IMR-90 (cell line): ENCODE measurements at places on chromosomes 4 and X. TPM values are rescaled to one million over a fixed set of nuclear protein-coding genes. Genes with fewer than 3 reads are reported as not detected.

Gene SLC7A11
- 24.7 and 35.6 TPM in 2 replicates for total RNA-seq

Gene EGF
- total RNA-seq, result 2.2 and 4.2 TPM in 2 replicates

Gene S100G
- not detected in 2 replicates for total RNA-seq

Gene SPATA18
- 4.7 and 5.0 TPM in 2 replicates for total RNA-seq

Gene F9
- not detected in 2 replicates for total RNA-seq

Gene DUSP21
- total RNA-seq, result not detected in 2 replicates

Gene GPRASP1
- 1.3 and 1.7 TPM in 2 replicates for total RNA-seq

GRCh38 chr4:181671672-181672071, 571.5 kb upstream of the TENM3 start:
- DNase-seq, result no peak
- no peaks in the 10 kb centered on the region for H3K27me3 ChIP-seq
- H3K27ac ChIP-seq, result no peak overlapping the region
- H3K4me1 ChIP-seq, result no peaks in the 10 kb centered on the region

GRCh38 chr4:173332963-173333657, 1.0 kb downstream of the HMGB2 start:
- DNase-seq, result peak; percentile 1
- no peaks in the 10 kb centered on the region for H3K27me3 ChIP-seq
- H3K27ac ChIP-seq, result peak overlapping the region; percentile 45

DNA sequence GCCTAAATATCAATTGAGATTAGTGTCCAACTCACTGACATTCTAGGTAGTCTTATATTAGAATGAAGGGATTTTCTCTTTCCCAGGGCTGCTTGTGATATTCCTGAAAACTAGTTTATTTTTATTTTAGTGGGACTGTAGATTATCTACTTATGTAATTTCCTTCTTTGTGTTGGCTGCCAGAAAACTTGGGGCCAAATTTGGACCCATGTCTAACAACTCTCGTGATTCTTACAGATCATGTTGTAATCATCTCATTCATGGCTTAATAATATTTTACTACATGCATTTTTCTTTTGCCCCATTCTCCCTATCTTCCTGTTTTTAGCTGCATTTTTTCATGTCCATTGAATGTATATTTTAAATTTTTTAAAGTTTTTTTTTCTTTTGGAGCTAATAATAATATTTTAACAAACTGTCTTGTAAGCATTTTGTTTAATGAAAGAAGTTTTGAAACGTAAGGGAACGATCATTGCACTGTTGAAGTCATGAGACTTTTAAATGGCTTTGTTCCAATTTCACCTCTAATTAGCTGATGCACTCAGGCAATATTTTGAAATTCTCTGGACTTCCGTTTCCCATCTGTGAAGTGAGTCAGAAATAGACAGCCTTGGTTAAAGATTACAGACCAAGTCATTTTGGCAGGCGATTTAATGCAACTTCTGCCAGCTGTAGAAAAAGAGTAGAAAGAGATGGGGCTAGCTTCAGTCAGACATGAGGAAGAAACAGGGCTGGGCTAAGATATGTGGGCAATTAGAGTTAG, 14.3 kb upstream of the TDO2 start:
- H3K4me1 ChIP-seq, result no peaks in the 10 kb centered on the region
- no peak overlapping the region for H3K4me3 ChIP-seq
- peak; percentile 89 for DNase-seq

- H3K4me1 ChIP-seq, result no peaks in the 10 kb centered on the region
- no peaks in the 10 kb centered on the region for H3K36me3 ChIP-seq
Observed at GRCh38 chr4:31234901-31235300, 514.7 kb downstream of the PCDH7 start.

- H3K36me3 ChIP-seq, result no peaks in the 10 kb centered on the region
- no peak overlapping the region for H3K4me3 ChIP-seq
- peaks cover 2% of the 10 kb centered on the region; the same call in 1 of the 2 replicates for H3K4me1 ChIP-seq
- no peaks in the 10 kb centered on the region; the same call in 1 of the 2 replicates for H3K27me3 ChIP-seq
- H3K27ac ChIP-seq, result no peak overlapping the region
Observed at GRCh38 chr4:70671091-70671490, 4.8 kb upstream of the JCHAIN start.

- H3K36me3 ChIP-seq, result peaks cover 3% of the 10 kb centered on the region; the same call in 1 of the 2 replicates
- no peak overlapping the region for H3K4me3 ChIP-seq
- peaks cover 25% of the 10 kb centered on the region for H3K4me1 ChIP-seq
Observed at GRCh38 chr4:147777456-147778091, 45.7 kb downstream of the ARHGAP10 start.

GRCh38 chrX:24561121-24561520, 86.0 kb downstream of the PCYT1B start:
- peak; percentile 11 for DNase-seq
- H3K4me1 ChIP-seq, result no peaks in the 10 kb centered on the region
- H3K27ac ChIP-seq, result no peak overlapping the region
- H3K4me3 ChIP-seq, result no peak overlapping the region
- no peaks in the 10 kb centered on the region for H3K36me3 ChIP-seq

DNA sequence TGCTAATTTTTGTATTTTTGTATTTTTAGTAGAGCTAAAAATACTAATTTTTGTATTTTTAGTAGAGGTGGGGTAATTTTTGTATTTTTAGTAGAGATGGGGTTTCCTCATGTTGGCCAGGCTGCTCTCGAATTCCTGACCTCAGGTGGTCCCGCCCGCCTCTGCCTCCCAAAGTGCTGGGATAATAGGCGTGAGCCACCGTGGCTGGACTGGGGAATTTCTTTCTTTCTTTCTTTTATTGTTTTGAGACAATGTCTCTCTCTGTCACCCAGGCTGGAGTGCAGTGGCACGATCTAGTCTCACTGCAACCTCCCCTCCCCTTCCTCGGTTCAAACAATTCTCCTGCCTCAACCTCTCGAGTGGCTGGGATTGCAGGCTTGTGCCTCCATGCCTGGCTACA, 83.0 kb downstream of the FAM193A start:
- no peak overlapping the region for H3K4me3 ChIP-seq
- H3K36me3 ChIP-seq, result 0 out of 2 replicates have a peak, but pooled peaks cover 2% of the 10 kb centered on the region
- no peaks in the 10 kb centered on the region for H3K27me3 ChIP-seq
- no peak for DNase-seq
- peaks cover 4% of the 10 kb centered on the region for H3K4me1 ChIP-seq

GRCh38 chrX:139920316-139920715, 12.5 kb downstream of the ATP11C start:
- H3K4me3 ChIP-seq, result no peak overlapping the region
- H3K36me3 ChIP-seq, result no peaks in the 10 kb centered on the region
- H3K4me1 ChIP-seq, result peaks cover 2% of the 10 kb centered on the region; the same call in 1 of the 2 replicates
- no peaks in the 10 kb centered on the region for H3K27me3 ChIP-seq
- no peak overlapping the region for H3K27ac ChIP-seq

DNA sequence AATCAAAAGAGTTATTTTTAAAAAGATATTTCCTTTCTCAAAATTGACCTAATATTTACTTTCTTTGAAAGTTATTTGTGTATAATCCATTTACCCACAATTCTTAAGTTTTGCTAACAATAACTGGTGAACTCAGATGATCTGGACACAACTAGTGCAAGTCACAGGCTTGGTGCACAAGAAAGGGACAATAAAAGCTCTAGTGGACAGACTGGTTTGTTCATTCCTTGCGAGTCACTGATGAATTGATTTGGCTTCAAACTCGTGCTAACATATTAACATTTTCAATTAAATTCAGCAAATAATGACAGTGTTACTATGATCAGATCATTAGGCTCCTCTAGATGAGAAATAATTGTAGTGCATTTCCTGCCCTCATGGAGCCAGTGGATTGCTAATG, 169.2 kb downstream of the BMPR1B start:
- no peak overlapping the region for H3K4me3 ChIP-seq
- H3K27ac ChIP-seq, result no peak overlapping the region
- no peaks in the 10 kb centered on the region for H3K36me3 ChIP-seq
- H3K4me1 ChIP-seq, result peaks cover 4% of the 10 kb centered on the region
- no peaks in the 10 kb centered on the region for H3K27me3 ChIP-seq

- no peak overlapping the region for H3K4me3 ChIP-seq
- H3K27ac ChIP-seq, result peak overlapping the region; percentile 66
- peak; percentile 69 for DNase-seq
- peaks cover 35% of the 10 kb centered on the region for H3K4me1 ChIP-seq
- H3K27me3 ChIP-seq, result no peaks in the 10 kb centered on the region
- peaks cover 8% of the 10 kb centered on the region for H3K36me3 ChIP-seq
Observed at GRCh38 chr4:76197971-76198410, 15.6 kb downstream of the SCARB2 start.

GRCh38 chrX:143121477-143121876, 95.7 kb downstream of the SPANXN4 start:
- H3K27me3 ChIP-seq, result no peaks in the 10 kb centered on the region
- H3K27ac ChIP-seq, result no peak overlapping the region
- H3K36me3 ChIP-seq, result no peaks in the 10 kb centered on the region
- DNase-seq, result no peak
- H3K4me3 ChIP-seq, result no peak overlapping the region
- no peaks in the 10 kb centered on the region for H3K4me1 ChIP-seq

GRCh38 chr4:155751569-155751968, 7.3 kb upstream of the GUCY1B1 start:
- H3K4me1 ChIP-seq, result peaks cover 5% of the 10 kb centered on the region
- DNase-seq, result no peak
- no peak overlapping the region for H3K27ac ChIP-seq
- H3K36me3 ChIP-seq, result no peaks in the 10 kb centered on the region
- 0 out of 2 replicates have a peak, but pooled peaks cover 2% of the 10 kb centered on the region for H3K27me3 ChIP-seq

DNA sequence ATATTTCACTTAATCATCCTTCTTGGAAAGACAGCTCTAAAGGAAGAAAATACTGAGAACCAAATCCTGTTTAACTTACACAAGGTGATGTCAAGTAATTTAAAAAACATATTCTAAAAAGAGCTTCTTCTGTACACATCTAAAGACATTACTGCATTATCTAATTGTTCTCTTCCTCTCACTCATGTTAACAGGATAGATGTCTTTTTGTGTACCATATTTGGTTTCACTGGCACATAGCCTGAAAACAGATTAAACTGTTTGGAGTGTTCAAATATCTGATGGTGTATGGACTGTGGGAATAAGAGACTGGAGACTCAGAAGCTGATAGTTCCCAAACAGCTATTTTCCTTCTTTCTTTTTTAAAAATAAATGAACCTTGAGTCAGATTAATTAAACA, 213.3 kb upstream of the MAB21L2 start:
- no peaks in the 10 kb centered on the region for H3K4me1 ChIP-seq
- peak; percentile 35 for DNase-seq
- no peaks in the 10 kb centered on the region for H3K36me3 ChIP-seq
- no peaks in the 10 kb centered on the region for H3K27me3 ChIP-seq

DNA sequence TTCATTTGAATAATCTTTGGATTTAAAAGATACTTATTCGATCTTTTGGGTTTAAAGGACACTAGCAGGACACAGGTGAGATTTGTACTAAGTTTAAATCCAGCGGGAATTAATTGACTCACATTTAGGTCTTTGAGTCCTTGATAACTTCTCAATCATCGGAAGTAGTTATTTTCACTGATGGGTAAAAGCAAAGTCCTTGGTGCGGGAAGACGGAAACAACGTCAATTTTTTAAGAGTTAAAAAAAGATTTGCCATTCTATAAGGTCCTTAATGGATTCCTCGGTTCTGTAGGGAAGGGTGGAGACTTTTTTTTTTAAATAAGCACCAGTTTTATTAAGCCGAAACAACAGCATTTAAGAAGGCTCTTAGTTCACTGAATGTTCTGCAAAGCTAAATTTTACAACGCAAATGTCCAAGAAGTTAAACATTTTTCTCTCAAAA, 2.9 kb downstream of the TMSB4X start:
- no peak for DNase-seq
- H3K27ac ChIP-seq, result peak overlapping the region; percentile 71; the same call in 1 of the 2 replicates
- no peak overlapping the region; the same call in 1 of the 2 replicates for H3K4me3 ChIP-seq
- H3K4me1 ChIP-seq, result no peaks in the 10 kb centered on the region; the same call in 1 of the 2 replicates
- peaks cover 10% of the 10 kb centered on the region for H3K36me3 ChIP-seq
- no peaks in the 10 kb centered on the region for H3K27me3 ChIP-seq

- H3K4me3 ChIP-seq, result no peak overlapping the region
- H3K27ac ChIP-seq, result no peak overlapping the region
- no peaks in the 10 kb centered on the region for H3K36me3 ChIP-seq
Observed at GRCh38 chr4:8252301-8253173, 17.0 kb upstream of the HTRA3 start.

DNA sequence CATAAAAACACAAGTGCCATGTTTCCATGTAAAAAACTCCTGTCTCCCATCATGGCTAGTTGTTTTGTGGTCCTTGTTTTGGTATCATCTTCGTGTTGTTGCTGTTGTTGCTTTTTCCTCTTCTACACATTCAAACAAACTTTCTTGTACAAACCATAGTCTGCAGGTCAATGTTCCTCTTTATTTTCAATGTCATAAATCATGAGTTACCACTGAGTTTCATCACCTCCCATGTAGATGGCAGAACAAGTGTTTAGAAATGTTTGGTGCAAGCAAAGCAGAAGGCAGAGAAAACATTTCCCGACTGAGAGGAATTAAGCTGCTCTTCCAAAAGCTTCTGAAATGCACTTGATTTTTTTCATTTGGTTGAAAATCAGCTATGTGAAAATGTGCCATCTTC, 166.0 kb downstream of the ANTXR2 start:
- H3K36me3 ChIP-seq, result peaks cover 15% of the 10 kb centered on the region
- no peaks in the 10 kb centered on the region for H3K27me3 ChIP-seq
- no peaks in the 10 kb centered on the region for H3K4me1 ChIP-seq
- no peak for DNase-seq
- no peak overlapping the region for H3K27ac ChIP-seq

DNA sequence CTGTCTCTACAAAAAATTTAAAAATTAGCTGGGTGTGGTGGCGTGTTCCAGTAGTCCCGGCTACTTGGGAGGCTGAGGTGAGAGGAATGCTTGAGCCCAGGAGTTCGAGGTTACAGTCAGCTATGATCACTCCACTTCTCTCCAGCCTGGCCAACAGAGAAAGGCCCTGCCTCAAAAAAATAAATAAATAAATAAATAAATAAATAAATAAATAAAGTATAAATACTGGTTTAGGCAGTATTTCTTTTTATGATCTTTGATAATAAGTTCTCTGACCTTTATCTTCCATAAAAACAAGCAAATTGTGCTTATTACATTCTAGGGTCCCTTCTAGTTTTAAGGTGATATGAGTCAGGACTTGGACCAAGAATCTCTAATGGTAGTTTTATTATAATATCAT, 320.3 kb downstream of the PCDH19 start:
- no peaks in the 10 kb centered on the region for H3K27me3 ChIP-seq
- H3K36me3 ChIP-seq, result no peaks in the 10 kb centered on the region
- DNase-seq, result no peak
- H3K4me3 ChIP-seq, result no peak overlapping the region
- H3K27ac ChIP-seq, result no peak overlapping the region
- no peaks in the 10 kb centered on the region for H3K4me1 ChIP-seq

DNA sequence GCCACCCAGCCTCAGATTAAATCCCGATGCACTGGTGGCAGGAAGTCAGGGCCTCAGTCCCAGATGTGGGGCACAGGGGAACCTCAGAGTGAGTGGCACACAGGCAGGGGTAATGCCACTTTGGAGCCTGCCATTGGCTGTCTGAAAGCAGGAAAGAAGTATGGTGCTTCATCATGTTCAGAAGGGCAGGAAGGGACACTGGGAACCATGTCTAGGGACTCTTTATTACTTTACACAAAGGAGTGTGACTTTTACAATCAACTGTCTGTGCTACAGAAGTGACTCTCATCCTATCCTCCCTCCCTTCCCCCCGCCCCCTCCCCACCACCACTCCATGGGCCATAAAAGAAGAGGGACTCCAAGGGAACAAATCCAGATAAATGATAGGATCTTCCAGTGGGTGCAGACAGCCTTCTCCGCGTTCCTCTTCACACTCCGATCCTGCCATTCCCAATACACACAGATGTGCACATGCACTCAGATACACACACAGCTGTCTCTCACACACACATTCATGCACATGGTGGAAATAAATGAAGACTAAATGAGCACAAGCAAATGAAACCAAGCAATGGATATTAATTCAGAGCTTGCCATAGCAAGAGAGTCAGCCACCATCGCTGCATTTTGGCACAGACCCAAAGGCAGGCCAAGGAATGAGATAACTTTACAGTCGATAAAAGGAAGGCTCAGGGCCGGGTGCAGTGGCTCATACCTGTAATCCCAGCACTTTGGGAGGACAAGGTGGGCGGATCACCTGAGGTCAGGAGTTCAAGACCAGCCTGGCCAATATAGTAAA, 2.5 kb upstream of the TMEM154 start:
- peaks cover 19% of the 10 kb centered on the region for H3K27me3 ChIP-seq
- H3K36me3 ChIP-seq, result no peaks in the 10 kb centered on the region
- DNase-seq, result no peak
- H3K4me1 ChIP-seq, result no peaks in the 10 kb centered on the region
